ENCODE measurements at places on chromosomes 16 and 17.

DNA sequence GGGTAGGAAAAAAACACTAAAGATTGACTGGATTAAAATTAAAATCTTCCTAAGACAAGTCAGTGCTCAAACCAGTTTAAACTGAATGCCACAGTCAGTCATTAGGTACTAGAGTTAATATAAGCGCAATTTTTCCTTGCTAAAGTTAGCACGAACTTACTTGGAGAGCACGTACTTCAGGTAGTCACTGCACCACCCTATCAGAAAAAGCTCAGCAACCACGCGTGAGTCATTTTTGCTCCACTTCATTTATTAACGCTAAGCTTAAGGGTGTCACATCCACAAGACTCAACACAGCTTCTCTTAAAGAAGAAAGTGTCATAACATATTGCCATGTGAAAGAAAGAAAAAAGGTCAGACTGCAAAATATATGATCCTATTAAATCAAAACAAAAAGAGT lies 53.1 kb downstream of the TEX2 start:
- DNase-seq = no peak

- no peak for DNase-seq
Observed at GRCh38 chr17:43936434-43936833, 5.8 kb downstream of the PPY start.

DNA sequence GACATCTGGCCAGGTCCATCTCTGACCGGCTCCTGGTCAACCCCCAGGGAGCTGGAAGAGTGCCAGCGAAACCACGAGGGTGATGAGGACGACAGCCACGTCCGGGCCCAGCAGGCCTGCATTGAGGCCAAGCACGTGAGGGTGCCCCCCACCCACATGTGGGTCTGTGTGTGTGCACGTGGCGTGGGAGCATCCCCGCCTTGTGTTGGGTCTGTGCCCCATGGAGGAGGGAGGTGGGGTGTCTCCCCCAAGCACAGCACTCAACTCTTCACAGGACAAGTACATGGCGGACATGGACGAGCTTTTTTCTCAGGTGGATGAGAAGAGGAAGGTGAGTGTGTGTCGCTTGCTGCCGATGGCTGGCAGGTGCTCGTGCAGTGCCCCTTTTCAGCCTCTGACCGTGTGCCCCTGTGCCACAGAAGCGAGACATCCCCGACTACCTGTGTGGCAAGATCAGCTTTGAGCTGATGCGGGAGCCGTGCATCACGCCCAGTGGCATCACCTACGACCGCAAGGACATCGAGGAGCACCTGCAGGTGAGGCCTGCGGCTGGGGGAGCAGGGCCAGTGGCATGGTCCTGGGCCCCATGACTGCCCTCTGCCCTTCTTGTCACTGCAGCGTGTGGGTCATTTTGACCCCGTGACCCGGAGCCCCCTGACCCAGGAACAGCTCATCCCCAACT lies 1.7 kb downstream of the STUB1 start:
- no peak for DNase-seq

- DNase-seq = no peak
Observed at GRCh38 chr17:40192961-40193360, 15.7 kb downstream of the RAPGEFL1 start.

GRCh38 chr17:47243737-47244598 lies 9.7 kb upstream of the ITGB3 start:
- DNase-seq = no peak
